ENCODE measurements at places on chromosomes 6 and 20.

GRCh38 chr6:7119272-7119801, 11.6 kb downstream of the RREB1 start:
- DNase-seq = no peak

DNA sequence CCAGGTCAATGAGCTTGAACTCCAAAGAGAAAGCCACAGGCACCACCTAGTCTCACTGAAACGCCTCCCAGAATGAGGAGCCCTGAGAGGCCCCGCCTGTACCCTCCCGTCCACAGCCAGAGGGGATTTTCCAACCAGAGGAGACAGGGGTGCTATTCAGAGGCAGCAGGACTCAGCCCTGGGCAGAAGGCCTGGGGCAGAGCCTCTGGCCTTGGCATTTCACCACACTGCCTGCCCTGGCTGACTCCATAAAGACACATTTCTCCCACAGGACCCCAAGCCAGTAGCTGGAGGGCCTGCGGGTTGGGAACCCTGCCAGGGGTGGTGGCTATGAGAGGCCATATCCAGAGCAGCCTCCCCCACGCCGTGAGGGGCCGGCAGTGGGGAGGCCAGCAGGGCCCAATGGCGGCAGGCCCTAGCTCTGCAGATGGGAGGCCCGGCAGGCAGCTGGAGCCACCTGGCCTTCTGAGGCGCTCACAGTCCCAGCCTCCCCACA, 159.3 kb downstream of the PREX1 start:
- no peak for DNase-seq

- no peak for DNase-seq
These were observed 85.9 kb downstream of the FBXO5 start for GRCh38 chr6:152896923-152897322.

DNA sequence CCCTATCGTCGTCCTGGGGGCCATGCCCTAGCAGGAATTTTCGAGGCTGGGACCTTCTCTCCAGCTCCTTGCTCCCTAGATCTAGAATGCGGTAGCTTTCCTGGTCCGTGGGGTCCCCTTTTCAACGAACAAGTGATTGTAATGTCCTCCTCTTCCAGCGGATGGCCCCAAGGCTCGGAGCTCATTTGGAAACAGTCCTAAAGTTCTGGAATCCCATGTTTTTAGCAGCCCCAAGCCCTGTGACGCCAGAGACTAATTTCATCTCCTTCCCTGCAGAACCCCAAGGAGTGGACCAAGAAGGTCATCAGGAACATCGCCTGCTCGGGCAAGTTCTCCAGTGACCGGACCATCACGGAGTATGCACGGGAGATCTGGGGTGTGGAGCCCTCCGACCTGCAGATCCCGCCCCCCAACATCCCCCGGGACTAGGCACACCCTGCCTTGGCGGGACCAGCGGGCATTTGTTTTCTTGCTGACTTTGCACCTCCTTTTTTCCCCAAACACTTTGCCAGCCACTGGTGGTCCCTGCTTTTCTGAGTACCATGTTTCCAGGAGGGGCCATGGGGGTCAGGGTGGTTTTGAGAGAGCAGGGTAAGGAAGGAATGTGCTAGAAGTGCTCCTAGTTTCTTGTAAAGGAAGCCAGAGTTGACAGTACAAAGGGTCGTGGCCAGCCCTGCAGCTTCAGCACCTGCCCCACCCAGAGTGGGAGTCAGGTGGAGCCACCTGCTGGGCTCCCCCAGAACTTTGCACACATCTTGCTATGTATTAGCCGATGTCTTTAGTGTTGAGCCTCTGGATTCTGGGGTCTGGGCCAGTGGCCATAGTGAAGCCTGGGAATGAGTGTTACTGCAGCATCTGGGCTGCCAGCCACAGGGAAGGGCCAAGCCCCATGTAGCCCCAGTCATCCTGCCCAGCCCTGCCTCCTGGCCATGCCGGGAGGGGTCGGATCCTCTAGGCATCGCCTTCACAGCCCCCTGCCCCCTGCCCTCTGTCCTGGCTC, 48.5 kb downstream of the PYGB start:
- no peak for DNase-seq
